Activated T-helper 1 cell treated with anti-CD3 and anti-CD28 coated beads, Interleukin-12 subunit alpha, Interleukin-12 subunit beta, Interleukin-2, Interleukin-4 antibody, amounts not matched to agents 30 ng/mL and 10 ng/mL and 1 ng/mL, durations not matched to agents 14 hours and 24 hours and 36 hours (primary cell): ENCODE measurements at places on chromosomes 7 and 10.
A peak's percentile ranks its signal among the peaks of the same experiment; 100 is the strongest.

DNA sequence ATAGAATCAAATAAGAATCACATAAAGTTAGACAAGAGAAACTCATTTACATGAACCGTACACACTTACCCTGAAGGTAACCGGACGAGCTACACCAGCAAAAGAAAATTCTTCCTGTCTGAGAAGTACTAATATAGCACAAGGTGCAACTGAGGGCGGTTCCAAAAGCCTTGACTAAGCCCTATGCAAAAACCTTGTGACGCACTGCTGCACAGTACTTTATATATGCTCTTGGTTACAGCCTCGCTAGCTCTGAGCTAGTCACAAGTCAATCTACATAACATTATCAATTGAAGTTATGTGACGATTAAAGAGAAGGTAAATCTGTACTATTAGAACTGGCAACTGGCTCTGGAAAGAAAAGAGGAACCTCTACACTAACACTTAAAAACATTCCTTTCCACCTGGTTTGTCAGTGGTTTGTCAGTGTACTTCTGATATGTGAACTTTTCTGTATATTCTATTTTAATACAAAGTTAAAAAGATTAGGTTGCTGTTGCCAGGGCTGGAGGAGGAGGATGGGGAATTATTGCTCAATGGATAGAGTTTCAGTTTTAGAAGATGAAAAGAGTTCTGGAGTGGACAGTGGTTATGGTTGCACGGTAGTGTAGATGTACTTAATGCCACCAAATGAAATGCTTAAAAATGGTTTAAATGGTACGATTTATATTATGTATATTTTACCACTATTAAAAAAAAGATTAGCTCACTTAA is 21.6 kb downstream of the NT5C3A start:
- peak; percentile 67 for DNase-seq

DNA sequence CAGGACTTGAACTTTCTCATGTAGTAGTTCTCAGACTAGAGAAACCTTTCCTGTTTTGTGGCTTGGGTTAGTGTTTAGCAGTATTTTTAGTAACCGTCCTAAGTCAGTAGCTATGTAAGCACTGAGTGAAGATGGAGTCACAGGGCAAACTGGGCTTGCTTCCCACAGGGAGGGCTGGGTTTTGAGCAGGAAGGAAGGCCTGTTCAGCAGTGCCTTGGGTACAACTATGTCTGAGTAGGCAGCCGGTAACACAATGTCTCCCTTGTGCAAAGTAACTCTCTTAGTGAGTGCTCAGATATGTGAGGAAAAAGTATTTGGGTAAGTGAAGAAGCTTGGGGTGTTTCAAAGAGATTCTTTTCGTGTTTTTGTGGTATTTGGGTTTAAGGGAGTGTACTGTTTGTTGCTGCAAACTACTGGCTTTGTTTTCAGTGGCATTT is 96.4 kb downstream of the CCSER2 start:
- DNase-seq: peak; percentile 1

GRCh38 chr10:62560201-62560819 is 186.1 kb downstream of the ZNF365 start:
- no peak for DNase-seq

DNA sequence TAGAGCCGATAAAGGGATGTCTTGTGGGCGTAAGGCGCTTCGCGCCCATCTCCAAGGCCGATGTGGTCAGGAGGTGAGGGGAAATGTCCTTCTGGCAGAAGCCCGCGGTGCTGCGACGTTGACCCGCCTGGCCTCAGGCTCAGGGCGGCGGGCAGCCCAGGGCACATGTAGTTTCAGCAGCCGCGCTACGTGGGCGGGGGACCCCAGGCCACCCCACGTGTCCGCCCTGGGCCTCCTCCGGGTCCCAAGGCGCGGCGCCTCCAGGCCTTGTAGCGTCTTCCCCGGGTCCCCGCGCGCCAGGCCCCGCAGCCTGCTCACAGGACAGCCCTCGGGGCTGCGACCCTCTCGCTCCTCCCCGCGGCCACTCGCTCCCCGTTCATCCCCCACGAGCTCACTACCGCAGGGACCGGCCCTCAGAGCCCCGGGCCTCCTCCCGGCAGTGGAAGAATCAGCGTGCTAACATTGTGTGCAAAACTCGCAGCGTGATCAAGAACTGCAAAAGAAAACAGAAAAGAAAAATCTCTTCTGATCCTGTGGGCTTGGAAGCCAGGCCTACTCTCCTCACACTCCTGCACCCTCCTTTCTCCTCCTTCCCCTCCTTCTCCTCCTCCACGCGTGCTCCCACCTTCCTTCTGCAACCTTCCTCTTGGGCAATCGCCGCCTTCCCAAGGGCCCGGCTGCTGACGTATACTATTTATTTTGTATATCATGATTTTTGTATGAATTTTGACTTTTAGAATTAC is 4.4 kb upstream of the TBX20 start:
- no peak for DNase-seq

DNA sequence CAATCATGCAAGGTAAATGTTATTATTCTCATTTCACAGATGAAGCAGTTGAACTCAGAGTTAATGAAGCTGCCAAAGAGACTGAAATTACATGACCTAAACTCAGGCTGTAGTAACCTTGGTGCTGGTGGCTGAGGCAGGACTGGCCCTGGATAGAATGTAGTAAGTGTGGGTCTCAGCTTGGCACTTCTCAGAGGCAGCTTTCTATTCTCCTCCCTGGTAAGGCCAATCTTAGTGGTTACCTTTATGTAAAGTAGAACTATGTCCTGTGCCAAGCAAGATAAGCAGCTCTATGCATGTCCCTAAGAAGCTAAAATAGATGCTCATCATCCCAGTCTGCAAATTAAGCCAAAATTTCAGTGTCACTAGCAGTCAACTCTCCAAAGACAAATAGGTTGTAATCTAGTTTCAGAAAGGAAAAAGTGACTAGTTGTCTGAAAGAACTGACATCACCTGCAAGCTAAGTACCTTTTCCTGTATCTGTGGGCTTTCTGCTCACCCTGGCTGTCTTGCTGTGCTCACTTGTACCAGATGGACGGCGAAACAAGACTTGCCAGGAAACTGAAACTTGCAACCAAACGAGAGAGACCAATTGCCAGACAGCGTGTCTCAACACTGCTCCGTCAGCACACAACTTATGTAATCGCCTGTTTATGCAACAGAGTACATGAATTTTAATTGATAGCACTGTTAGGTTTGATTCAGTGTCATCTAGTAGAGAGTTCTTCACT is 43.7 kb downstream of the CH25H start:
- peak; percentile 56 for DNase-seq

DNA sequence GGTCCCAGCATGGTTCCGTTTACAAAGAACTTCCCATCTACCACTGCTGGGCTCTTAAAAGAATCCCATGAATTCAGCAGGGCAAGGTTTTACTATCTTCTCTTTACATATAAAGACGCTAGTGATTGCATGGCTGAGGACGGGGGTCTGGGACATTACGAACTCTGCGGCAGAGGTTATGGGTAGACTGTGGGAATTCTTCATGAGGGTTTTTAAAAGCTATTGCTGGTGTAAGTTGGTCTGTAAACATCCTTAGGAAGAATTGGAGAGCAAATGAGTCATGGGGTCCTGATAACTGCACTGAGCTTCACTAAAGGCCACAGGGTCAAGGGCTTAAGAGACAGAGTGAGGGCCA is 53.1 kb upstream of the TMEM72 start:
- DNase-seq: no peak
